CD4-positive, alpha-beta T cell (primary cell): ENCODE measurements at places on chromosomes 3 and 15. TPM values are rescaled to one million over a fixed set of nuclear protein-coding genes. Genes with fewer than 3 reads are reported as not detected.

PLOD2 gene
- not detected for total RNA-seq

- H3K27ac ChIP-seq = no peak overlapping the region
- H3K4me1 ChIP-seq = no peaks in the 10 kb centered on the region
- no peaks in the 10 kb centered on the region for H3K27me3 ChIP-seq
Observed at GRCh38 chr3:103699228-103699627, 1264.4 kb downstream of the ZPLD1 start.

GOLGA8T gene
- not detected for total RNA-seq

GRCh38 chr3:109275702-109276293 lies 40.5 kb downstream of the DPPA2 start:
- no peak overlapping the region for H3K4me3 ChIP-seq
- H3K4me1 ChIP-seq = peaks cover 3% of the 10 kb centered on the region
- DNase-seq = no peak
- H3K27me3 ChIP-seq = no peaks in the 10 kb centered on the region
- no peak overlapping the region for H3K27ac ChIP-seq
- H3K36me3 ChIP-seq = no peaks in the 10 kb centered on the region

DNA sequence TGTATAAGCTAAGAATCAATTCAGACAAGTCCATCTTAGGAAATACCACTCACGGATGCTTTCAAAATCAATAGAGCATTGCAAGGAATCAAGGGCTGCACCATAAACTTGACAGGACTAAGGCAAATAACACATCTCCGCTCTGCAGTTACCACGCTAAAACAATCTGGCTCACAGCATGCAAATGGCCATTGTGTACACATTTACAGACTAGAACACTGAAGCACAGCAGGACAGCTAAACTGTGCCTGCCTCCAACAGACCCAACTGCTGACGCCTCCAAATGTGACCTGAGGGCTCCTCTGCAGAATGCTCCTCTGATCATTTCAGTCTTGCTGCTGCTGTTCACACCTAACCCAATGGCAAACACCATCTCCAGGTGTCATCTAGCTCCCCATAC lies 104.3 kb downstream of the MEX3B start:
- no peaks in the 10 kb centered on the region for H3K36me3 ChIP-seq
- H3K27me3 ChIP-seq = peaks cover 6% of the 10 kb centered on the region
- DNase-seq = no peak
- no peak overlapping the region for H3K27ac ChIP-seq
- H3K4me1 ChIP-seq = no peaks in the 10 kb centered on the region

CCR9 gene
- 6.5 TPM for total RNA-seq

KBTBD13 gene
- not detected for total RNA-seq

- H3K27ac ChIP-seq = no peak overlapping the region
- no peaks in the 10 kb centered on the region for H3K36me3 ChIP-seq
- H3K4me1 ChIP-seq = no peaks in the 10 kb centered on the region
- no peak for DNase-seq
- no peak overlapping the region for H3K4me3 ChIP-seq
- no peaks in the 10 kb centered on the region for H3K27me3 ChIP-seq
Observed at GRCh38 chr3:163929069-163929652, 1149.1 kb downstream of the SI start.

TOP2B gene
- 80.4 TPM for total RNA-seq

MITF gene
- total RNA-seq = not detected

- H3K27me3 ChIP-seq = no peaks in the 10 kb centered on the region
- H3K4me1 ChIP-seq = no peaks in the 10 kb centered on the region
- no peak overlapping the region for H3K4me3 ChIP-seq
- no peak for DNase-seq
Observed at GRCh38 chr15:42313463-42313862, 40.2 kb upstream of the TMEM87A start.

DNA sequence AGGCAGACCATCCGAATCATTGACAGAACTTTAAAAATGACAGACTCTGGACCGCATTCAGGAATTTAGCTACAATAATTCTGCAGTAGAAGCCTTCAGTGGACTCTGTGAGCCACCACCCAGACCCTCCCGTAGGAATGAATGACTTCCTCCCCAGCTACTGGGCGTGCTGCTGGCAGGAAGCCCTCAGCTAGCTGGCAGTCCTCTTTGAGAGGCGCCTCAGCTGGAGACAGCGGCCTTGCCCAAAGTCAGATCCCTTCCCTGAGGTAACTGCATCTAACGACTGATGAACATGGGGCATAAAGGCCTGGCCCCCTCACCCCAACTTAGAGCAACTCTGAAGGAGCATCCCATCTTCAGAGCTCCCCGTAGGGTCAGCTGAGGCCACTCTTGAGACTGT lies 25.8 kb downstream of the CRABP1 start:
- no peak overlapping the region for H3K27ac ChIP-seq
- H3K36me3 ChIP-seq = no peaks in the 10 kb centered on the region
- DNase-seq = no peak
- H3K4me1 ChIP-seq = no peaks in the 10 kb centered on the region

GRCh38 chr3:169604568-169604967 lies 58.9 kb downstream of the MECOM start:
- no peak overlapping the region for H3K27ac ChIP-seq
- no peaks in the 10 kb centered on the region for H3K36me3 ChIP-seq
- H3K4me1 ChIP-seq = no peaks in the 10 kb centered on the region
- H3K27me3 ChIP-seq = peaks cover 4% of the 10 kb centered on the region
- DNase-seq = no peak

DNA sequence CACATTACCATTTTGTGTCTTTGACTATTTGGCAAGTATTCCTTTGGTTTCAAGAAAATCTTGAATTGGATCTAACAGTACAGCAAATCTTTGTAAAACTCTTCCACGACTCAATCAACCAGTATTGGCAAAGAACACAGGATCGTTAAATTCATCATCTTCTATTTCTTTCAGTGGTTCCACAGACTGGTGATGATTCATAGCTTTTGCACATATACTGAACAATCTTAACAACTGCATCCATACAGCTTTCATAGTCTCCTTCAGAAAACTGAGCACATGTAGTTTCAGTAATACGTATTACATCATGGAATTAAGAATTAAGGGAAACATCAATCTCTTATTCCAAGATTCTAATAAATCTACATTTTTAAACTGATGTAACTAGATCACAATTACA lies 91.6 kb upstream of the LIPC start:
- no peaks in the 10 kb centered on the region for H3K36me3 ChIP-seq
- no peak overlapping the region for H3K4me3 ChIP-seq
- H3K27ac ChIP-seq = no peak overlapping the region
- no peaks in the 10 kb centered on the region for H3K27me3 ChIP-seq
- DNase-seq = no peak

DNA sequence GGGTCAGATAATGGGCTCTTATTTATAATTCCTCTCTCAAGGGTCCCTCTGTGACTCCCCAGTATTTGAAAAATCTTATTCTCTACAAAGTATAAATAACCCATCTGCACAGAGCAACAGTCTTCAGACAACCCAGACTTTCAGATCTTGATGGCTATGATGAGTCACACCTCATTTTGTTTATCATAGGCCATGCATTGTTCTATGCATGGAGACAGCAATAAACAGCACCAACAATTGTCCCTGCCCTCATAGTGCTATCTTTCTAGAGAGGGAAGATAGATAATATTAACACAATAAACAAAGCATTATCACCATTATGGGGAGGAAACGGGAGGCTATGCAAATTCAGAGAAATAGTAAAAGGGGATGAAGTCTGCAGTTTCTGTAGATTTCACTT lies 13.4 kb downstream of the FHIT start:
- no peaks in the 10 kb centered on the region for H3K4me1 ChIP-seq
- H3K27me3 ChIP-seq = no peaks in the 10 kb centered on the region
- no peak overlapping the region for H3K27ac ChIP-seq
- no peak overlapping the region for H3K4me3 ChIP-seq
- H3K36me3 ChIP-seq = no peaks in the 10 kb centered on the region

DNA sequence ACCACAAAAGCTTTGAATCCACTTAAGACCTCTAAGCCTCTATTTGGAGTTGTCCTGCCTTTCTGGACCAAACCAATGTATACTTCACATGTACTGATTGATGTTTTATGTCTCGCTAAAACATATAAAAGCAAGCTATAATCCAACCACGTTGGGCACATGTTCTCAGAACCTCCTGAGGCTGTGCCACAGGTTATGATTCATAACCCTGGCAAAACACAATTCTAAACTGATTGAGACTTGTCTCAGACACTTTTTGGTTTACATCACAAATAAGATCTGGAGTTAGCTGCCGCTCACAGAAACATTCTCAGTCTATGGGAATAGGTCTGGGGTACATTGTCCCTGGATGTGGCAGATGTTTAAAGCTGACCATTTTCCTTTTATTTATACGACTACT lies 53.4 kb upstream of the EPHA6 start:
- no peaks in the 10 kb centered on the region for H3K4me1 ChIP-seq
- no peaks in the 10 kb centered on the region for H3K27me3 ChIP-seq
- H3K36me3 ChIP-seq = no peaks in the 10 kb centered on the region
- no peak overlapping the region for H3K4me3 ChIP-seq
- H3K27ac ChIP-seq = no peak overlapping the region

- no peak for DNase-seq
- H3K36me3 ChIP-seq = no peaks in the 10 kb centered on the region
- H3K27me3 ChIP-seq = no peaks in the 10 kb centered on the region
Observed at GRCh38 chr3:42102571-42102970, 11.4 kb downstream of the TRAK1 start.

PLA1A gene
- not detected for total RNA-seq

DNA sequence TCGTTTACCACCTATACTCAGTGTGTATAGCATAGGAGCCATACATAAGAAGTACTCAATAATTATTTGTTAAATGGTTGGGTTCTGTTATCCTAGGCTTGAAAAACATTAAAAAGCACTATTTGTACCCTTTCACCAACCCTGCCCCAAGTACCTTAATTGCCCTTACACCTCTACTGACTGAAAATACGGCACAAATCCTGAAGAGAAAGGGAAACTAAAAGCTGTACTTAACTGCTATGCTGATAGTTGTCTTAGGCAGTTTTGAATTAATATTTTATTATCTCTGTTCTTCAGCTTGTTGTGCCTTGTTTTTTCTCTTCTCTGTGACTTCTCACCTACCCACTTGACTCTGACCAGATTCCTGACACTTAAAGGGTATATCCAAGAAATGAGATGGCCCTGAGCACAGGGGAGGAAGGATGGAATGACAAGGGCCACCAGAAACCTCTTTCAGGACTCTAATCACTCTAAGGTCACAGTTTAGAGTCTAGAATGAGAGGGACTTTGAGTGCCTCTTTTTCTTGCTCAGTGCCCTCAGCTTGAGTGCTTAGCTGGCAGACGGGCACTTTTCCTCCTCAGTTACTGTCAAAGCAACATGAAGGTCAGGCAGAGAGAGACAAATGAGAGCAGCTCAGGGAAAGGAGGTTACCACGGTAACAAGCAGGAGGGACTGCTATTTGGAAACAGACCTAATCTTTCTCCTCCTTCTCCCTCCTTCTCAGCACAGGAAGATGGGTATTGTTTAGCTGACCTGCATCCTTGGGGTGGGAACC lies 136.5 kb downstream of the ZNF609 start:
- DNase-seq = no peak
- H3K27me3 ChIP-seq = no peaks in the 10 kb centered on the region
- peak overlapping the region; percentile 37 for H3K4me3 ChIP-seq
- H3K36me3 ChIP-seq = no peaks in the 10 kb centered on the region
- H3K27ac ChIP-seq = peak overlapping the region; percentile 72

SOX14 gene
- not detected for total RNA-seq

- H3K27me3 ChIP-seq = no peaks in the 10 kb centered on the region
- DNase-seq = no peak
- no peaks in the 10 kb centered on the region for H3K36me3 ChIP-seq
- H3K4me1 ChIP-seq = no peaks in the 10 kb centered on the region
- H3K27ac ChIP-seq = no peak within 1 kb of the TSS
Observed at GRCh38 chr3:70312336-70312735, at the start of gene MDFIC2. MDFIC2 (minus strand) TSS chr3:70312638; CDS start chr3:70311973, 665 bp downstream.

- no peak overlapping the region for H3K27ac ChIP-seq
- H3K4me3 ChIP-seq = no peak overlapping the region
- peaks cover 21% of the 10 kb centered on the region for H3K36me3 ChIP-seq
- no peak for DNase-seq
- no peaks in the 10 kb centered on the region for H3K4me1 ChIP-seq
Observed at GRCh38 chr15:55389264-55389607, 18.9 kb downstream of the CCPG1 start.

DNA sequence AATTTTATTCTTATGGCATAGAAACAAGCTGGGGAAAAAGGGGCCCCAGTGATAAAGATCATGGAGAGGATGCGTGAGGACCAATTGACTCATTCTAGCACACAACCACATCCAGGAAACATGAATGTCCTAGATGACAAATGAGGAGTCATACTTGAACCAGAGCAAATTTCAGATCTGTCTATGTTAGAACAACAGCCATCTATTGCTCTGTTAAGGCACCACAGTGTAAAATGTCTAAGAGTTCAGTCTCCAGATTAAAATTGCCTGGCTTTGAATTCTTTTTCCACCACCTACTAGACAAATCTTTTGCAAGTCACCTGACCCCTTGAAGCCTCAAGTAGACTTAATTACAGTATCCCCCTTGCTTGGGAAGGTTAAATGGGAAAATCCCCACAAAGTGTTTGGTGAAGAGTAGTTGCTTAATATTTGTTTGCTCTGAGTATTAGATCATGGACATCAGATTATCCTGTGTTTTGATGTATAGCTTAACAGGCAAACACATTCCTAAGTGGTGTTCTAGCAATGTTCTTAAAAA lies 258.7 kb upstream of the TGFBR2 start:
- H3K4me1 ChIP-seq = peaks cover 15% of the 10 kb centered on the region
- no peaks in the 10 kb centered on the region for H3K27me3 ChIP-seq
- H3K27ac ChIP-seq = no peak overlapping the region

GRCh38 chr3:86257955-86258641 lies 732.9 kb downstream of the VGLL3 start:
- H3K4me3 ChIP-seq = no peak overlapping the region
- H3K4me1 ChIP-seq = no peaks in the 10 kb centered on the region
- H3K27ac ChIP-seq = no peak overlapping the region
- no peak for DNase-seq
- H3K27me3 ChIP-seq = no peaks in the 10 kb centered on the region

PIGZ gene
- total RNA-seq = 0.33 TPM

NRROS gene
- 8.4 TPM for total RNA-seq

GRCh38 chr3:151171145-151171757 lies 31.8 kb downstream of the GPR171 start:
- H3K27ac ChIP-seq = peak overlapping the region; percentile 55
- DNase-seq = peak; percentile 17
- H3K27me3 ChIP-seq = no peaks in the 10 kb centered on the region
- H3K36me3 ChIP-seq = no peaks in the 10 kb centered on the region
- peaks cover 41% of the 10 kb centered on the region for H3K4me1 ChIP-seq
- no peak overlapping the region for H3K4me3 ChIP-seq
